Left kidney (tissue), 8 donors: ENCODE measurements at places on chromosomes 11 and 22. TPM values are rescaled to one million over a fixed set of nuclear protein-coding genes. Genes with fewer than 3 reads are reported as not detected.

The GUCY1A2 gene
- 2.5 TPM for polyA plus RNA-seq

The OR8B4 gene
- polyA plus RNA-seq = not detected

The RTN4R gene
- polyA plus RNA-seq = 3.4 TPM

DNA sequence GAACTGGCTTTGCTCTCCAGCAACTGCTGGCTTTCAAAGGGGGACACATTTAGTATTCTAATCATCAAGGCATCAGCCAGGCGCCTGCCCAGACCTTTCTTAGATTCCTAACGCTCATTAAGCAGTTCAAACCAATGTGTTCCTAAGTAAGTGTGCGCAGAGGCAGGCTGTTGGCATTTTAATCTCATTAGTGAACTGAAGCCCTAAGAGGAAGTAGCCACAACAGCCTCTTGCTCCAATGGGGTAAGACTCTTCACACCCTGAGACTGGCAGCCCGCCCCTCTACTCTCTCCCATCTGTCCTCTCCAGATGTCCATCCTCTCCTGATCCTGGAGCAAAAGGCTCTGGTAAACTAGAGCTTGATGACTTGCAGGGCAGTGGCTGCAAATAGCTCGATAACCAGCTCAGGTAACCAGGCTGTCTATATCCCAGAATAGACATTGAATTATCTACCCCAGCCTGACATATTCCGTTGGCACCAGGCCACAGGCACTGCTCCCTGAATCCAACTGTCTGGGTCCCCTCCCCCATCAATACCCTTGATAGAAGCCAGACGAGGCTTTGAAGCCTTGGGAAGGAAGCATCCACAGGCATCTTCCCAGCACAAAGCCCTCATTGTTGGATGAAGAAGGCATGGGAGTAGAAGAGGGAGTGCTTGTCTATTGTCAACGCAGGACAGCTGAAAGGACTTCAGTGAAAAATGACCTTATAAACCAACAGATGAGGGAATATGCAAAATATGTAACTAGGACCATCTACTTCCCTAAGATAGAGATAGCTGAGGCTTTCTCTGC, 321.1 kb downstream of the TENM4 start:
- no peak for DNase-seq

GRCh38 chr11:108097179-108097578, 24.2 kb upstream of the ACAT1 start:
- no peak for DNase-seq

DNA sequence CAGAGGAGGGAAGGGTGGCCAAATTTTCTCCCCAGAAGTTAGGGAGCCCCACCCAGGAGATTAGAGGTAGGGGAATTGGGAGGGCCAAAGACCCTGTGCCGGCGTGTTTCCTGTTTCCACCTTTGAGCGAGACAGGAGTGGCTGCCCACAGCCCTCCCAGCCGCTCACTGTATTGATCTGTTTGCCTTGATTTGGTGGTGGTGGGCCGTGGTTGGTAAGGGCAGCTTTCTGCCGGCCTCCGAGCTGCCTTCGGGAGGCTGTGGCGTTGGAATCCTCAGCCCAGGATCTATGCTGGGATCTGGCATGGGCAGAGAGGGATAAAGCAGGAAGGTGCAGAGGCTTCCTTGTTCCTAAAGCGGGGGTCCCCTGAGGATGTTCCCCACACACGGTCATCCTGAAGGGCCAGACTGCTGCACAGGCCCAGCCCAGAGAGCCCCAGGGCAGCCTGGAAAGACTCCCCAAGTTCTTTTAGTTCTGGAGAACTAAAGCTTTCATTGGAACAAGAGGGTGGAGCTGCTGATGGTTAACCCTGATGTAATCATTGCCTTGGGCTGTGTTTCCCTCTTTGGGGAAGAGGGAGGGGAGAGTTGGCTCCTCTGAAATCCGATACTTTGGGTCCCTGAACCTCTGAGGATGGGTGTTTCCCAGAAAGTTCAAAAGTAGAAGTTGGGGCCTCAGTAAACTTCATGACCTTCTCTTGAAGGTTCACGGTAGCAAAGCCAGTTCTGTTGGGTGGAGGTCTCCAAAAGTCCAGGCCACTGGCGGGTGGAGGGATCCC, 7.2 kb downstream of the FAM83F start:
- DNase-seq = no peak

DNA sequence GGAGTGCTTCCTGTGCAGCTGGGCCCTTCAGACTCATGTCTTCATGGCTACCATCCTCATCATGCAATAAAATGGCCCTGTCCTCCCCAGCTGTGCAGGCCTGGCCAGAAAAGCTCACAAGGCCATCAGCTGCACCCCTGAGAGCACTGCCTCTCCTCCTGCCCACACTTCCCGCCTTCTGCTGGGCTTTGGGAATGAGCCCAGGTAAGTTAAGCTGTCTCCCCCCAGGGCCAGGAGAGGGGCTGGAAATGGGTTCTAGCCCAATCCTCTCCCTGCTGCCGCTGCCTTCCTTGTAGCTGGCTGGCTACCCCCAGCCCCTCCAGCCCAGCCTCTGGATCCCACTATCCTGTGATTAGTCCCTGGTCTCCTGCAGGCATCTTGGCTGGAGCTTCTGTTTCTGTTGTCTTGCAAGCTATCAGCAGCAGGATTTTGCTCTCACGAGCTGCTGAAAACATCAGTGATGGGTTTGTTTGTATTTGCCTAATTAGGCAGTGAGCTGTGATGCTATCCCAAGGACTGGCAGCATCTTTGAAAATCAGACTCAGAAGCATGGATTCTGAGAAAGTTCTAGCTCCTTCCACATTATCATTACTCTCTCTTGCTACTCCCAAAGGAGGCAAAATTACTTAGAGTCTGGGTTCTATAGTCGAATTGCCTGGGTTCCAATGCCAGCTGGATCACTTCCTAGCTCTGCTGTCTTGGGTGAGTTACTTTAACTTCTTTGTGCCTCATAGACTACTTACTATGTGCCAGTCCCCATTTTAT, 168.1 kb downstream of the ST3GAL4 start:
- no peak for DNase-seq

GRCh38 chr11:95653099-95653498, 136.5 kb downstream of the FAM76B start:
- no peak for DNase-seq

- no peak for DNase-seq
Measured at GRCh38 chr22:19779011-19779421, 18.4 kb downstream of the TBX1 start.

- no peak for DNase-seq
Measured at GRCh38 chr11:101745756-101746155, 161.9 kb upstream of the TRPC6 start.

- no peak for DNase-seq
Measured at GRCh38 chr22:23149743-23150238, 4.5 kb downstream of the RAB36 start.

- DNase-seq = no peak
Measured at GRCh38 chr11:61699737-61700160, 19.6 kb downstream of the DAGLA start.
